ENCODE measurements at places on chromosomes 7 and 10.

DNA sequence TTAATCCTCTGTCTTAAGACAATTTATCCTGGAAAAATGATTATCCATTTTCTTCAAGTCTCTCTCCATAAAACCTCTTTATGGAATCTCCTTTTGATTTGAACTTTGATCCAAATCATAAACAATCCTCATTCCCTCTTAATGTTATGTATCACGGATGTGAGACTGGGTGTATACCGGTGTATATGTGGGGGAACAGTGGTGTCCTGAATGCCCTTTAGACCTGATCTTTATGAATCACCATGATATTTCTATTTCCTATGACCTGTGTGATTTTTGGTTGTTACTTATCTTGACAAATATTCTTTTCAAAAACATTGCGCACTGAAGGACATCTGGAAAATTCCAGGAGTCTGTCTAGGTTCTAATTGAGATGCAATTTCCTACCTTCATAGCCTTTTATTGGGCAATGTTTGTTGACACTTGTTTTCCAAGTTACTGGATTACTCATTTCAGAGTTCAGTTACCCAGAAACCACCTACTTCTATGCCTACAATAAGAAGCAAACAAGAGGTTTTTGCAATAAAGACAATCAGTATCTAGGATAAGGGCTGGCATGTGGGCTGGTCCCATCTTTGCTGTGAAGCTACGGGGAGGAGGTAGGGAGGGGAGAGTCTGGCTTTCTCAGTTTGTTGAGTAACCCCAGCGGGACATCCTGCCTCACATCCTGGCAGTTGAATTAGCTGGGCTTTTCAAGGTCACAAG, 190.4 kb downstream of the CTTNBP2 start:
- no peak for DNase-seq

DNA sequence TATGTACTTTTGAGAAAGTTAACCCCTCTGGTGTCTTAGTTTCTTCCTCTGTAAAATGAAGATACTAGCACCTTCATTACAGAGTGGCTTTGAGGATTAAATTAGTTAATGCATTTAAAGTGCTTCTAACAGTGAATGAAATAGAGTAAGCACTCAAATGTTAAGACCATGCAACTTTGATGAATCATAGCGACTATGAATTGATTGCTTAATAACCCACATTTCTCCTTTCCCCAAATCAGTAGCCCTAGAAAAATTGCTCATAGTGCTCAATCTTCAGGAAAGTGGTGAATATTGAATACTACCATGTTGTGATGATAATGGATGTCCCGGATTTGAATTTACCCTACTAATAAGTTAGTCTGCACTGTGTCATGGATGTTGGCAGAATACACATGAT, 48.1 kb downstream of the CD36 start:
- no peak for DNase-seq

DNA sequence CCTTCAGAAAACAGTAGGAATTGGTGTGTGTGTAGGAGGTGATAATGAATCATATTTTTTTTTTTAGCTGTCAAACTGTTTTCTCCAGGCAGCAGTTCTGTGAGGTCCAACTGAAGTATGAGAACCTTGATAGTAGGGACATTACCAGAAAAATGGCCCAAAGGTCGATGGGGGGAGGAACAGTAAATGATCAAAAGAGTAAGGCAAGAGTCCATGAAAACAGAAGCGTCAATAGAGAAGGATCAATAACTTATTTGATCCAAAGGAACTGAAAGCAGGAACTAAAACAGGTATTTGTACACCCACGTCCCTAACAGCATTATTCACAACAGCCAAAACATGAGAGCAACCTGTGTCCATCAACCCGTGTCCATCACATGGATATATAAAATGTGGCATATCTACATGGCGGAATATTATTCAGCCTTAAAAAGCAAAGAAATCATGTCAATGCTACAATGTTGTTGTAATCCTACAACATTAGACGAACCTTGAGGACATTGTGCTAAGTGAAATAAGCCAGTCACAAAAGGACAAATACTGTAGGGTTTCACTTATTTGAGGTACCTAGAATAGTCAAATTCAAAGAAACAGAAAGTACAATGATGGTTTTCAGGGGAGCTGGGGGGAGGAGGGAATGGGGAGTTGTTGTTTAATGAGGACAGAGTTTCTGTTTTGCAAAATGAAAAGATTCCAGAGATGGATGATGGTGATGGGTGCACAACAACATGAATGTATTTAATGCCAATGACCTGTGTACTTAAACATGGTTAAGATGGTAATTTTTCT, 214.0 kb upstream of the KLF14 start:
- DNase-seq: no peak

GRCh38 chr10:23742368-23742767, 303.5 kb downstream of the OTUD1 start:
- no peak for DNase-seq

- DNase-seq: no peak
These were observed 78.0 kb downstream of the COL13A1 start for GRCh38 chr10:69879634-69880257.

- DNase-seq: no peak
These were observed 1.8 kb downstream of the GNG11 start for GRCh38 chr7:93923296-93923695.

DNA sequence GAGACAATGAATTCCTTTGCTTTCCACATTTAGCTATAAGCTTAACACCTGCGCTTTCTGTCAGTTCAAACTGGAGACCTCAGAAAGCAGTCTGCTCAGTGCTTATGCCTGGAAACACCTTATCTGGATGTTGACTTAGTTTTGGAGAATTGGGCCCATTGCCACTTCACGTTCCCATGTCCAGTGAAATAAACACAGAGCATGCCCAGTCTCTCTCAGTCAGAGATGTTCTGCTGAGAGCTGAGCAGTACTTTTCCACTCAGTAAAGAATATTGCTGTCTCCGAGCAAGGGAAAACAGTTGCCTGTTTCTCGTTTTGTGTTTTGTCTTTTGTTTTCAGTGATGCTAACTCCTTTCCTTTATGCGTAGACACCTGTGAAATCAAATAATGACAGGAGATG, 83.2 kb upstream of the PRR15 start:
- no peak for DNase-seq

- DNase-seq: no peak
These were observed 222.3 kb downstream of the SUGCT start for GRCh38 chr7:40356871-40357709.

DNA sequence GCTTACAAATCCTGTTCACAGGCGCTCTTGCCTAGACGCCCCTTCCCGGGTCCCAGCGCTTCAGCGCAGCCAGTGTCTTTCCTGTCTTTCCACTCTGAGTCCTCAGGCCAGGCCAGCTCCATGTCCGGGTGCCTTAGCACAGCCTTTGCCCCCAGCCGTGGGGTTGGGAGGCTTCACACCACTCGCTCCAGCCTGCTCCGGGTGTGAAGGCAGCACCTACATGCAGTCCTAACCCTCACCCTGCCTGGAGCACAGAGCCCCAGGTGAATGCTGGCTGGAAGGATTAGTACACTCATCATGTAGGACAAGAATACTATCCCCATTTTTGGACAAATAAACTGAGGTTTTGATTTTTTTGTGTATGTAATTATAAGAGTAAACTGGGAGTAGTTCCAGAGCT, 81.7 kb upstream of the TMEM72 start:
- DNase-seq: no peak

DNA sequence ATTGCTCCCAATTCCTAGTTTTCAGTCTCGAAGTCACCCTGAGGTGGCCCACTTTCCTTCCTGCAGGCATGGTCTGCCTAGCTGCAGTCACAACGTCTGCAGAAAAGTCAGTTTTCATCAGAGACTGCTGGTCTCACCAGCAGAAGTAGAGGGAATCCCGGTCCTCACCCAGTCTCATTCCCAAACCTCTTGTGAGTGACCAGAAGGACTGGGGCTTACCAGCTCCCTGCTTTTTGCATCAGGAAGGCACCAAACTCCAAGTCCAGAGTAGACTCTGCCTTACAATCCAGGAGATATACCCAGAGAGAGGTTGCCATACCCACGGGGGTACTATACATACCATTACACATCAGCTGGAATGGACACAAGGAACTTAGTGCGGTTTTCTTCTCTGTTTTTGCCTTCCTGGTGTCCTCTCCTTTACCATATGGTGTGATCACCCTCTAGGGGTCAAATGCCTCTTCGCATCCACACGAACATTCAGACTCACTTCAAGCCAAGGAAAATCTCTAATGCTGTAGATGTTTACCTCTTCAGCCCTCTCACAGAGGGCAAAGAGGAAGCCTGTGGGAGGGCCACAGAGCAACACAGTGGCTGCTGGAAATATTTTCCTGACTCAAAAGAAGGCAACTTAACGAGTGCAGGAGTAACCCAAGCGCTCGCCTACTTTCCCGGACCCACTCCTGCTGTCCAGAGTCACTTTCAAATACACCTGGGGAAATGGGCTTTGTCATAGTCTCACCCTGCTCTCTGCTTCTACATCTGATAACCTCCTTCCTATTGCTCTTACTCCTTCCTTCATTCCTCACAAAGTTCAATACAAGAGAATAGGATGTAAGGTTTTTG, 220.9 kb downstream of the C7orf25 start:
- DNase-seq: no peak

- DNase-seq: no peak
These were observed 22.8 kb downstream of the FRMPD2 start for GRCh38 chr10:48251525-48252353.

DNA sequence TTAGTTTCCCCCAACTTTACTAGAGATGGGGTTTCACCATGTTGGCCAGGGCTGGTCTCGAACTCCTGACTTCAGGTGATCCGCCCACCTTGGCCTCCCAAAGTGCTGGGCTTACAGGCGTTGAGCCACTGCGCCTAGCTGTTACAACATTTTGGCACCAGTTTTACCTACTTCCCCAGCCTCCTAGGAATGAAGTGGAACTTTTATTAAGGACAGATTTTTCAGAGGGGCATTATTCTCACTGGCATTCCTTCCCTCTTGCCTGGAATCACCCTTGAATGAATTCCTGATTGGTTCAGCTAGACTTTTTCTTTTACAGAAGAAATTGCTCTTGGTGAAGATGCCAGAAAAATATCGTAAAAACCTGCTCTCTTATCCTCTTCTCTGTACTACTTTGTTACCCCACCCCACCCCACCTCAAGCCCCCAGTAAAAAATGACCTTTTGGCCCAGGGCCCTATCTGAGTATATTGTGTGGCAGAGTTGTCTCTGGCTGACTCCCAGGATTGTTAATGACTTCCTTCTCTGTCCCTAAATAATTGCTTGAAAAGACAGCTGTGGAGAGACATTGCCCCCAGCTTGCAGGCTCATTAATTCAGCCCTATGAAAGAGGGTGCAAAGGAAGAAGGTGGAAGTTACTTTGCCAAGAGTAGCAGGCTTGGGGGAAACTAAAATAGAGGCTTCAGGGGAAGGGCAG, 189.6 kb downstream of the AUTS2 start:
- no peak for DNase-seq

- peak; percentile 12 for DNase-seq
These were observed 223.5 kb upstream of the PHYHIPL start for GRCh38 chr10:58952747-58953466.

- no peak for DNase-seq
These were observed 105.1 kb downstream of the INPP5A start for GRCh38 chr10:132642732-132643008.

Measured in hypothalamus (tissue), 51 donors.